ENCODE measurements at places on chromosomes 16 and 17. TPM values are rescaled to one million over a fixed set of nuclear protein-coding genes. Genes with fewer than 3 reads are reported as not detected.

KRTAP16-1 gene
- not detected for total RNA-seq

HSPB9 gene
- not detected for total RNA-seq

ELMO3 gene
- total RNA-seq, result 1.1 TPM

DNA sequence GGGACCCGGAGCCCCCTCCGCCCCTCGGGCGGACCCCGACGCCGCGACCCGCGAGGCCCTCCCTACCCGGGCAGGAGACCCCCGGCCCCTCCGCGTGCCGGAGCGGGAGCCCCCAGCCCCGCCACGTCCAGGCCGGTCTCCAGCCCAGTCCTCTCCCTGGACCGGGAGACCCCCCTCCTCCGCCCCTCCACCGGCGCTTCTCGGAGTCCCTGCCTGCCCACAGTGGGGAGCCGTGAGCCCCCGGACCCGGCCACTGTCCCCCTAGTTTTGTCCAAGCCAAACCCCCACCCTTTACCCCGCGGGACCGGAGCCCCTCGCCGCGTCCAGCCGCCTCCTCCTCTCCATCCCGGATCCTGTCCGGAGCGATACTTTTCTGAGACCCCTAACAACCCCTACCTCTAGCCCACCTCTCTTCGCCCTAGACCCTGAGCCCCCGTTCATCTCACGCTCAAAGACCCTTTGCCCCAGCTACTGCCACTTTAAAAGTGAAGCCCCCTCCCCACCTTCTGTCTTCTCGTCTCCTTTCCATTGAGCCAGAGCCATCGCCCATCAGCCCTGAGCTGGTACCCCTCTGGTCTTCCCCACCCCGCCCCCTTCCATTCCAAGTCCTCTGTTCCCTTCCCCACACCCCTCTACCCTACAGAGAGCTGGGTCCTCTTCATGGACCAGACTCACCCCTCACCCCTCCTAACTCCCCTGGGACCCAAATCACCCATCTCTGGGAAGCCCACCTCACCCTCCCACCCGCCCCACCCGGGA is 1.0 kb downstream of the NECAB2 start:
- DNase-seq, result no peak
- no peak overlapping the region for H3K27ac ChIP-seq
- H3K4me1 ChIP-seq, result peaks cover 3% of the 10 kb centered on the region

All from chondrocyte (in vitro differentiated cells).